ENCODE measurements at places on chromosomes 6 and 20. TPM values are rescaled to one million over a fixed set of nuclear protein-coding genes. Genes with fewer than 3 reads are reported as not detected.

The SAMD3 gene
- total RNA-seq = 4.8 TPM

The TUBB2B gene
- 87.5 TPM for total RNA-seq

The DSP gene
- 167 TPM for total RNA-seq

The SLC32A1 gene
- total RNA-seq = not detected

- DNase-seq = no peak
Observed at GRCh38 chr6:46291275-46291633, 120.5 kb upstream of the ENPP5 start.

The AIG1 gene
- 32.3 TPM for total RNA-seq

DNA sequence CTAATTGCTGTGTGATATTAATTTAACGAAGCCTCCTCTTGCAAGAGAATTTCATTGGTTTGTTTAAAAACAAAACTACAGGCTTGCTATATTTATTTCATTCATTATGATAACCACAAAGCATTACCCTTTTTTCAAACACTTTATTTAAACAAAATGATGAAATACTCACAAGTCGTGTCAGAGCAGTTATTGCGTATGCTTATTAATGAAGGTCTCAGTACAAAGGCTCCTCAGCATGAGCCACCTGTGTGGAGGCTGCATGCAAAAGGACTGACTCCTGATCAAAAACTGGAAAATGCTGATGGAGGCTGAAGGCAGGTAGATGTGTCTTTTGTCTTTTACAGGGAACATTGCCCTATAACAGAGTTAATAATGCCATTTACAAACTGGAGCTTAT is 130.5 kb downstream of the CRYBG1 start:
- DNase-seq = no peak

GRCh38 chr20:50758992-50759391 is 27.6 kb downstream of the PARD6B start:
- no peak for DNase-seq

The STMND1 gene
- not detected for total RNA-seq

All from tongue (tissue), 3 donors.